ENCODE measurements at places on chromosomes 5 and 9.
A peak's percentile ranks its signal among the peaks of the same experiment; 100 is the strongest.

DNA sequence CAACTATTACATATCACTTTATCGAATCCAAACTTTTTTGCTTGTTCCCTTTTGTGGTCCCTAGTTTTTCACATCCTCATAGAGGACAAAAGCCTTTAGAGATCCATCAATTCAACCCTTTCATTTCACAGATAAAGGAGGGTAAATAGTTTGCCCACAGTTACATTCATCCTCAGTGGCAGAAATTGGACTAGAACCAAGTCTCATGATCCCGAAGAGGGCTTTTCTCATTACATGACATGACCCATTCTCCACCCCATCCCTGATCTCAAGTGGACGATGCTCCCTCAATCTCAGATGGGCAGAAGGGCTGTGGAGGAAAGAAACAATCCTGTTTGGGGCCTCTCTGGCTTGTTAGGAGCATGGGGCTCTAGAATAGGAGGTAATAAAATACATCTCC is 23.1 kb downstream of the TICAM2 start:
- no peak for DNase-seq

DNA sequence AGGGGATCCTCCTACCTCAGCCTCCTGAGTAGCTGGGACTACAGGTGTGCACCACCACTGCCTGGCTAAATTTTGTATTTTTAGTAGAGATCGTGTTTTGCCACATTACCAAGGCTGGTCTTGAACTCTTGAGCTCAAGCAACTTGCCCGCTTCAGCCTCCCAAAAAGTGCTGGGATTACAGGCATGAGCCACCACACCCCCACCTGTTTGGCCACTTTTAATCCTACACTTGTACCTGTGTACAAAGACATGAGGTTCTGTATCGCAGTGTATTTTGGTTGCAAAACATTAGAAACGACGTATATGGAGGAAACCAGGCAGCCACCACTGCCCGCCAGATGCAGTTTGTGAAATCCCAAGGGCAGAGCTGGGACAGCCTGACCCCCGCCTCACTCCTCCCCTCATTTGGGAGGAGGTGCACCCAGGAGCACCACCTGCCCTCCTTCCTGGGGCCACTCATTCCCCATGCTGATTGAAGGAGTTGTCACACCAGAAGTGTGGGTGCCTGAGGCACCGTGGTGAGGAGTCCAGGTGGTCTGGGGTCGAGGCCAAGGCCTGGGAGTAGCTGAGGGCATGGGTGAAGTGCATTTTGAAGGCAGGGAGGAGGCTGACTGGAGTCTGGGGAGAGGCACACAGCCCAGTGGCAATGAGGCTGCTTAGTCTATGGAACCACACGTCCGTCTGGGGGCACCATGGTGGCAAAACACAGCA is 39.3 kb upstream of the OLFM1 start:
- no peak for DNase-seq

GRCh38 chr5:38718771-38719391 is 126.9 kb upstream of the OSMR start:
- no peak for DNase-seq

GRCh38 chr5:178429156-178429468 is 161.1 kb downstream of the COL23A1 start:
- DNase-seq: no peak

DNA sequence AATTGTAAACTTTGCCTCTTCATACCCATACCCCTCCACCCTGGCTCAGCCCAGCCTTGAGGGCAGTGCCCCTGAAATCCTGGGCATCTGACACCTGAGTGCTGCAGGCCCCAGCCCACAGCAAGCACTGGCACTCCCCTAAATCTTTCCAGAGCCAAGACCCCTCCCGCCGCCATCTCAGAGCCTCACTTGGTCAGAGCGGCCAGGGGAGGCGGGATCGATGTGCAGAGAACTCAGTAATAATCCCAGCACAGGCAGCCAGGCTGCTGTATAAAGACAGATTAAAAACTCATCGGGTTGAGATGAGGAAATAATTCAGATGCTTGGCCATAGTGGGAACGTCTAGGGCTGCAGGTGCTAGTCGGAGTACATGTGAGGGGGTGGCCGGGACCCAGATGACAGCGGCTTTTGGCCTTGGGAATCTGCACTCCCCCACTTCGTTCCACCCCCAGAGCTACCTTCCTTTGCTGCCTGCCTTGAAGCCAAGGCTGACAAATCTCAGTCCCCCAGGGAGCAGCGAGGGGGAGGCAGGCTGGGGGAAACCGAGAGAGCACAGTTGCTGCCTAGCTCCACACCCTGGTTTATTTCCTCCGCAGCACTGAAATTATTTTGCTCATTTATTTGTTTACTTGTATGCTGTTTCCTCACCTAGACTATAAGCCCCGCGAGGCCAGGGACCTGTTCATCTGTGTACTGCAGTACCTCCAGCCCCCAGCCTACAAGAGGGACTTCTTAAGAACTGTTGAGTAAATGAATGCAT is 19.5 kb upstream of the ARAP3 start:
- no peak for DNase-seq

GRCh38 chr5:171927345-171927941 is 79.0 kb downstream of the FBXW11 start:
- DNase-seq: no peak

DNA sequence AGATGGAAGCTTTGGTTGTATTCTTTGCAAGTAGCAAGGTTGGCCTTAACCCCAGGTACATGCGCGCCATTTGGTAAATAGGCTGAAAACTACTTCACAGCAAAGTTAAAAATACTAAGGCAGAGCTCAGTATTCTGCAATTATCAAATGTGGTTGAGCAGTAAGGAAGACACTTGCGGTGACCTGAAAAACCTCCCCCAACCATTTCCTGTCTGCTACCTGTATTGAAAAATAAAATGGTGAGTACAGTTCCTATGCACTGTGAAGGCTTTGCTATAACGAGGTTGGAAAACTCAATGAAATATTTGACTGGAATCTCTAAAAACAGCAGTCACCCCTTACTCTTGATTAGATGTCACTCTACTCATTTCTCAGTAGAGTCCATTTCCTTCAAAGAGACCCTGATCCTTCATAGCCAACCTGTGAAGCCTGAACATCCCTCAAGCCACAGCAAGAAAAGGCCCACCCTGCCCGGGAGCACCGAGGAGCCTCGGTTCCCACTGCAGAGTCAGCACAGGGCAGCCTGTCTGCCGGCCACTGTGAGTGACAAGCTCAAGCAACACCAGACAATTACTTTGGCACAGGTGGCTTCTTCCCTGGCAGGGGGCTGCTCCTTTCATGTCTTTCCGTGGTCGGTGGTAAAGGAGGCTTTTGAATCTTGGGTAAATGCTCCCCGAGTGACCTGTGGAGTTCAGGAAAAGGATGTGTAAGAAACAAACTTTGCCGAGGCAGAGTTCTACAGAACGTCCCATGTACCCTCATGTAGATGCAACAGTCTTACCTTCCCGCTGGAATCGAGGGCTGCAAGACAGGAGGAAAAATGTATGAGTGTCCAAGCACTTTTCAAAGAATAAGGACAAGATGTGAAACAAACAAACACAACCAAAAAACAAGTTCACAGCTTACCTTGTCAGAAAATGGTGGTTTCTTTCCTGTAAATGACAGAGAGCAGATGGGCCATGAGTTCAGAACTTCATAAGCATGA is 29.6 kb downstream of the C5orf58 start:
- DNase-seq: peak; percentile 90

- DNase-seq: peak; percentile 49
Measured at GRCh38 chr5:135228222-135228621, 170.8 kb downstream of the MACROH2A1 start.

- no peak for DNase-seq
Measured at GRCh38 chr9:8613346-8613825, 813.8 kb upstream of the DMAC1 start.

- DNase-seq: no peak
Measured at GRCh38 chr9:109771087-109771486, 8.9 kb upstream of the PALM2AKAP2 start.

- DNase-seq: no peak
Measured at GRCh38 chr9:99818500-99818899, 3.2 kb upstream of the NR4A3 start.

DNA sequence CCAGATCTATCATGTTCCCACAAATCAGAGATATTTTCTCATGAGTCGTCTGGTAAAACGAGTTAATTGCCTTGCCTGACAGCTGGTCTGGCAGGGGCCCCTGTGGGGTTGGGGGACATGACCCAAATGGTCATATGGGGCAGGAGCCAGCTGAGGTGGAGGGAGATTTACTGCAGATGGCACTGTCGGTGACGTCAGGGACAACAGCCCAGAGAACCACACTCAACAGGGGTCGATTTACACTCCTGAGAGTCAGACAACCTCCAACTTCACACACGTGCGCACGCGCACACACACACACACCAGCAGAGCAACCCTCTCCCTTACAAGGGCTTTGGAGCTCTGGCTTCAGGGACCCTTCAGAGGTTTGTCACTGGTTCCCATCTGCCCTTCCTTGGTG is 23.4 kb upstream of the GABRP start:
- DNase-seq: no peak

- no peak for DNase-seq
Measured at GRCh38 chr5:88555674-88556073, 287.0 kb upstream of the TMEM161B start.

GRCh38 chr5:135873831-135874230 is 21.8 kb downstream of the IL9 start:
- DNase-seq: no peak
